ENCODE measurements at places on chromosomes 16 and 17. TPM values are rescaled to one million over a fixed set of nuclear protein-coding genes. Genes with fewer than 3 reads are reported as not detected.

Gene DNAH2
- 0.04 TPM for total RNA-seq

Gene KRT10
- total RNA-seq: 50.3 TPM

Gene PITPNM3
- 20.1 TPM for total RNA-seq

DNA sequence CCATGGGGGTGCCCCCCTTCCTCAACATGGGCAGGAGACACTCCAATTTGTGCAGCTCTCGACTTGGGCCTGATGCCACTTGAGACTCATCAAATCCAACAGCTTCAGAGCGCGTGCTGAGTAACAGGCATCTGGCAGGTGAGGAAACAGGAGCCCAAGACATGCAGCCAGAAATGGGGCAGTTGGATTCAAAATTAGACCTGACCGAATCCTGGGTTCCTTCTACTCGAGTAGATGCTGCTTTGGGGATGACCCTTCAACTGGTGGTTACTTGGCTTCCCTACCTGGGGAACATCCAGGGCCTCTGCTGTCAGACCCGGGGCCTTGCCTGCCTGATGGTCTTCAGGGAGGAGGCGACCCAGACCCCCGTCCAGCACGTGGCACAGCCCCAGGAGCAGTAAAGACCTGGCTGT lies 488 bp upstream of the NTN3 start:
- ATAC-seq: no peak

GRCh38 chr16:8639694-8640093 lies 18.2 kb downstream of the METTL22 start:
- ATAC-seq: no peak

DNA sequence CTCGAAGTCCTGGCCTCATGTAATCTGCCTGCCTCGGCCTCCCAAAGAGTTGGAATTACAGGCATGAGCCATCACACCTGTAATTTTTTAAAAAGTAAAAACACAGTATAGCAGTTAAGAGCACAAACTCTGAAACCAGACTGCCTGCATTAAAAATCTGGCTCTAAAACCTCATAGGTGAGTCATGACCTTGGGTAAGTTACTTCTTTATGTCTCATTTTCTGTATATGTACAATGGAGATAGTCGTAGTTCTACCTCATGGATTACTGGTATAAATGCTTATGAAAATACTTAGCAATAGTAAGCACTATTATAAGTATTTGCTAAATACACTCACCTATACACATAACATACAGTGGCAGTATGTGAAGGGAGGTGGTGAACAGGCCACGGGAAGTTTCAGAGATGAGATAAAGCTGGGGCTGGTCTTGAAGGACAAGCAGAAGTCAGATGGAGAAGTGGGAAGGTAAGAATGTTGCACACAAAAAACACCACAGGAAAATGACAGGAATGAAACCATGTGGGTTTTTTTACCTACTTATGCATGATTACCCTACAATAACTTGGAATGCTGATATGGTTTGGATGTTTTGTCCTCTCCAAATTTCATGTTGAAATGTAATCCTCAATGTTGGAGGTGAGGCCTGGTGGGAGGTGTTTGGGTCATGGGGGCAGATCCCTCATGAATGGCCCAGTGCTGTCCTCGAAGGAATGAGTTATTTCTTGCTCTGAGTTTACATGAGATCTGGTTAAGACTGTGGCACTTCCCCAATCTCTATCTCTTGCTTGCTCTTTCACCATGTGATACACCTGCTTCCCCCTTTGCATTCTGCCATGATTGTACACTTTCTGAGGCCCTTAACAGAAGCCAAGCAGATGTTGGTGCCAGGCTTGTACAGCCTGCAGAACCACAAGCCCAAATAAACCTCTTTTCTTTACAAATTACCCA lies 33.9 kb downstream of the ZNF652 start:
- ATAC-seq: peak; percentile 31

GRCh38 chr16:27436065-27436464 lies 34.1 kb downstream of the IL21R start:
- no peak for ATAC-seq

DNA sequence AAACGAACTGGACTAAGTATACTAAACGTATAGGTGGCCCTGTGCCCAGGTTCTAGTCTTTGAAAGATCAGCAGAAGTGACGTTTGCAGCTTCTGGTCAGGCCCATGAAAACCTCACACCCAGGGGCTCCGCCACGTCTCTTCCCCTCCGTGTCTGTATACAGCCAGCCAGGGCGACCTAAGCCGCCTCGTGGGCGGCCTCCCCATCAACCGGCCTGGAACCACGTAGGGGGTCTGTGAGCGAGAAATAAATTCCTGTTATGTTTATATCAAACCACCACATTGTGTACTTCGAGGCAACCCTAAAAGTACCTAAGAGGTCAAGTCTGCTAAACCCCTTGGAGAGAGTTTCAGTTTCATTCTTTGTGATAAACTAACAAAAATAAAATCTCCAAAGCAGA lies 6.8 kb downstream of the TK1 start:
- no peak for ATAC-seq

GRCh38 chr16:306911-307370 lies 24.0 kb downstream of the PDIA2 start:
- ATAC-seq: no peak

DNA sequence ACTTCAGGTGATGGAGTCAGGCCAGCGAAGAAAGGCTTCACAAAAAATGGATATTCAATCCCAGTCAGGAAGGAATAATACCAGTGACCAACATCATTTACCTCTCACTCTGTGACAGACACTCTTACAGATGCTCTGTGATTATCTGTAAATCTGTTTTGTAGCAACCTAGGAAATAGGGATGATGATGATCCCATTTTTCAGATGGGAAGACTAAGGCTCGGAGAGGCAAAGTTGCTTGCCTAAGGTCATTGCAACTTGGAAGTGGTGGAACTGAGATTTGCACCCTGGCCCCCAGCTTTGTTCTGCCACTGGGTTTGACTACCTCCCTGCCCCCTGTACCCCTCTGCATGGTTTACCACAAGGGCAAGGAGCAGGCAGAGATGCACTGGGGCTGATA lies 14.1 kb upstream of the WSCD1 start:
- no peak for ATAC-seq

DNA sequence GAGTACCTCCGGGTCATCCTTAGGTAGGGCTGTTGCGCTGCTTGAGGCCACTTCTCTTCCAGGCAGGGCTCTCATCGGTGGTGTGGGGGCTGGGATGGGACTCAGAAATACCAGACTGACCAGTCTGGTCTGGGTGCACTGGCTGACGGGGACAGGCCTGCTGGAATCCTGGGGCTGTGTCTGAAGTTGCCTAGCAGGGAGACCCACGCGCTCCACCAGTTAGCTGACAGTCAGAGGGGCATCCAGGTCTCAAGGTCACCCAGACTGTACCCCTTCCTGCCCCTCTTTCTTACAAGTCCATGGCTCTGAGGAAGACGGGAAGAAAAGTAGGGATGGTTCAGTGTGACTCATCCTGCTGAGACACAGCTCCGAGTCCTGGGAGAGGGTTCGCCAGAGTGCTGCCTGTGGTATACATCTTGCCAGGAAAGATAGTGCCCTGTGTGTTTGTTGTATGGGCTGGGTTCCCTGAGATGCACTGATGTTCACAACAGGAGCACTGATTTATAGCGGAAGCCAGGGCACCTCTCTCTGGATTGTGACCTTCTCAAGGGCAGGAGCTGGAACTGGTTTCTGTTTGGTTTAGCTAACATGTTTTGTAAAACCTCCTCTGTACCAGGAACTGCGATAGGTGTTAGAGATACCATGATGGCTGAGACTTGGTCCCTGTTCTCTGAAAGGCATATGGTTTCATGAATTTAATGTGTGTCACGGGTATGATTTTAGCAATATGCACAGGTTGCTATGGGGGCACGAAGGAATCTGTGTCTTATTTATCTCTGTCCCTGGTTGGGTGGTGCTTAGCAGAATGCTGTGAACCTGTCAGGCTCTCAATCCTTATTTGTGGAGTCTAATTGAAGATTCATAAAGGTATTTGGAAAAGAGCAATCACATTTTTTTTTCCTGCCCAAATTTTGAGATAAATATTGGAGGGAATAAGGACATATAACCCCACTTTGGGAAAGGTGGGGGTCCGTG lies 97.5 kb downstream of the OR1D5 start:
- peak; percentile 86 for ATAC-seq

- no peak for ATAC-seq
Measured at GRCh38 chr16:21717608-21718007, 53.8 kb downstream of the OTOA start.

DNA sequence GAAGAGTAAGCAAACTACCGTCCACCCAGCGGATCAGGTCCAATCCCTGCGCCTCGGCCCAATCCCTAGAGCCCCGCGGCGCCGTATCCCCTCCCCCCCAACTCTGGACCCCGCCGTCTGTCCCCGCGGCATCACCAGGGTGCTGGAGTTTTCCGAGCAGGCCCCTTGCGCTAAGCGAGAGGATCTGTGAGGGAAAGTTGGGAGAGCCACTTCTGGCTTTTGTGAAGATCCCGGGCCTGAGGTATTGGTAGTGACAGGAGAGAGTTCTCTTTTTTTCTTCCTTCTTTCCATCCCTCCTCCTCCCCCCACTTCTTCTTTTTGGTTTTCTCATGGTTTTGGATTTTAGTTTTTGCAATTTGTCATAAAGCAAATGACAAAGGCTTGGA lies 3.5 kb upstream of the DLX4 start:
- ATAC-seq: no peak

- no peak for ATAC-seq
Measured at GRCh38 chr16:61792194-61792909, 243.9 kb downstream of the CDH8 start.

DNA sequence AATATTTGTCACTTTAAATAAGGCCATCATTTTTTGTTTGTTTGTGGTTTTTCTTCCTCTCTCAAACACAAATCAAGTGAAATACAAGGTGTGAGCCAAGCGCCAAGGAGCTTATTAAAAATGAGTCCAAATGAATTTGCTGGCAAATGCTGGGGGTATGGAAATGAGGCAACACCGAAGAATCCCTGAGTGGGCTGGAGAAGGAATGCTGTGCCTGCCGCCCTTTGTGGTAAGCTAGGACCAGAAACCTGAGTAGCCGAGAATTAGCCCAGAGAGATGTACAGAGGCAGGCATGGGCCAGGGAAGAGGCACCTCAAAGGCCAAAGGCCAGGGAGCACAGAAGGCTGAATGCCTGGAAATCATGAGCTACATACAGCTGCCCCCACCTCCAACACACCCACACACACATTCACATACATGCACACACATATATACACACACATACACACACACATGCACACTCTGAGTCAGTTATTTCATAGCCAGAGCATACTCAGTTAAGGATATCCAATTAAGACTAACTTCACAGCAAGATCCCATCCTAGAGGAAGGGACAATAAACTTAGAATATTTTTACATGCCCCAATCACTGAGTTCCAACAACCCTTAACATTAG lies 266.1 kb upstream of the DYNLRB2 start:
- ATAC-seq: no peak

GRCh38 chr17:40331743-40332641 lies 23.0 kb downstream of the RARA start:
- ATAC-seq: peak; percentile 47

GRCh38 chr16:22670551-22671041 lies 143.4 kb upstream of the HS3ST2 start:
- no peak for ATAC-seq

DNA sequence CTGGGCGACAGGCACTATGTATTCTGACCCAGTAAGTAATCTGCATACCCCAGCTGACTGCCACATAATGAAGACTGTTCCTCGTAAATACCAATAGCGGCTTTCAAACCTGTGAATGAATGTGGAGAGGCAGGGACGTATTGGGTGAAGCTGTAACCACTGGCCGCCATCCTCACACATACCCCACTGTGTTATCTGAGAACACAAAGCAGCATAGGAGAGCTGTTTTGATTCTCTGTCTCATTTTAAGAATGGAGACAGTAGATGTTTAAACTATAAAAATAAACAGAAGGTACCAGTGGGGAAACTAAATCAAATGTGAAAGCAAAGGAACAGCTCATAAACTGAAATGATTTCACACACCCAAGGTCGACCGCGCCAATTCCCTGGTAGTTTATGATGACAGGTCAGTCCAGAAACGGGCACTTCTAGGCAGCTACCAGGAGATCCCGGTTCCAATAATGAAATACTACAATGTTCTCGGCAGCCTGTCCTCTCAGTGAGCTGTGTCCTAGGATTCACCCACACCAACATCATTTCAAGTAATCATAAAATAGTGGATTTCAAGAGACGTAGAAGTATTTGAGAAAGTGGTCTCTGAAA lies 109.7 kb downstream of the ADCY9 start:
- no peak for ATAC-seq

DNA sequence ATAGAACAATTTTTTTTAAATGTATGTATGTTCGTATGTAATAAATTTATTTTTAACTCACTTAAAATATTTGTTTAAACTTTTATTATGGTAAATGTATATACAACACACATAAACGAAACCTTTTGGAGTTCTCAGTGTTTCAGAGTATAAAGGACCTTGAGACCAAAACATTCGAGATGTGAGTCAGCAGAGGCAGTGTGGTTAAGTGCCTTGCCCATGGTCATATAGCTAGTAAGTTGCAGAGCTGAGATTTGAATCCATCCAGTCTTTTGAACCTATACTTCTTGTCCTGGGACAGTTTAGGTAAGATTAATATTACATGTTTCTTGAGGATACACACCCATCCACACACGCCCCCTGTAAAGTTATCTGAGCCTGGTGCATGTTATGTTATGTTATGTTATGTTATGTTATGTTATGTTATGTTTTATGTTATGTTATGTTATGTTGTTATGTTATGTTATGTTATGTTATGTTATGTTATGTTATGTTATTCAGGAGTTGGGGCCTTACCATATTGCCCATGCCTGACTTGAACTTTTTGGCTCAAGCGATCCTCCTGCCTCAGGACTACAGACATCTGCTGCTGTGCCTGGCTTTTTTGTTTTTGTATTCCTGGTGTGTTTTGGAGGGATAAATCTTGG lies 41.8 kb downstream of the TNRC6A start:
- ATAC-seq: no peak

DNA sequence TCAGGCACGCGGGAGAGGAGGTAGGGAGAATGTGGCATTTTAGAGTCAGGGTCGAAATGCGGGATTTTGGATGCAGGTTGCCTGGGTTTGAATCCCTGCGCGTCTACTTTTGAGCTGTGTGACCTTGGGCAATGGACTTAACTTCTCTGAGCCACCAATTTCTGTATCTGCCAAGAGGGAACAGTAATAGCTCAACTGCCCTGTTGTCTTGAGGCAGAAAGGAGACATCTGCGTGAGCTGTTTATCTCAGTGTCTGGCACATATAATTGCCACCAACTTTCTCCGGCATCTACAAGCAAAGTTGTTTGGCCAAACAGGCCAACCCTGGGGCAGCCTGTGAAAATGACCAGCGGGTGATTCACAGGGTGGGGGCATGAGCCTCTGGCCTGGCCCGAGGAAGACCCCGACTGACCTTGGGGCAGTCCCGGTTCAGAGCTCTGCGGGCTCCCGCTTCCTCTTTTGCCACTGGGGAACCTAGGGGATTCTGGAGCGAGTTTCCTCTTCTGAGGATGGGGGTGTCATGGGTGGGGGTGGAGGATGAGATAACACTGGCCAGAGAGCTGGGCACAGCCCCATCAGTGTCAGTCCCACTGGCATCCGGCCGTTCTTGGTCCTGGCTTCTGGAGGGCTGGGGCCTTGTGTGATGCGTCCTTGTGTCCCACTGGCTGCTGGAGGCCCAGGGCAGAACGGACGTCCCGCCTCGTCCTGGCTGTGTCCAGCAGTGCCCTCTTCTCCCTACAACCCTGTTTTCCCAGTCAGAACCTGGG lies 1.3 kb downstream of the SNN start:
- no peak for ATAC-seq
